ENCODE measurements at places on chromosomes 6 and 20. TPM values are rescaled to one million over a fixed set of nuclear protein-coding genes. Genes with fewer than 3 reads are reported as not detected.

DNA sequence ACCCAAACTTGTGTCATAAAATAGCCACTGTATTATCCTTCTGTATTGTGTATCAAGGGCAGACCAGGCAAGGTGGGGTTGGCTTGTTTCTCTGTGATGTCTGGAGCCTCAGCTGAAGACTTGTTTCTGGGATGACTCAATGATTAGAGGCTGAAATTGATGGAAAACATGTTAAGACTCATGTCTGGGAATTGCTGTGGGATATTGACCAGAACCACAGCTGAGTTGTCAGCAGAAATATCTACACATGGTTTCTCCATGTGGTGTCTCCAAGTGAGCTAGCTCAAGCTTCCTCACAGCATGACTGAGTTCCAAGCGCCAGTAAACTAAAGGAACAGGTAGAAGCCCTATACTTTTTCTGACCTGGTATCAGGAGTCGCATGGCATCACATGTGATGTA, 128.5 kb upstream of the SYNDIG1 start:
- no peaks in the 10 kb centered on the region for H3K36me3 ChIP-seq
- no peaks in the 10 kb centered on the region for H3K4me1 ChIP-seq
- H3K4me3 ChIP-seq, result no peak overlapping the region
- no peaks in the 10 kb centered on the region for H3K27me3 ChIP-seq
- no peak for DNase-seq

- peaks cover 7% of the 10 kb centered on the region for H3K4me1 ChIP-seq
- H3K4me3 ChIP-seq, result no peak overlapping the region
- no peak for DNase-seq
- peaks cover 49% of the 10 kb centered on the region for H3K27me3 ChIP-seq
- H3K36me3 ChIP-seq, result no peaks in the 10 kb centered on the region
Observed at GRCh38 chr6:151806757-151807512, 547 bp upstream of the ESR1 start.

HS3ST5 gene
- not detected for total RNA-seq

- DNase-seq, result no peak
- H3K4me3 ChIP-seq, result no peak overlapping the region
- peaks cover 4% of the 10 kb centered on the region for H3K36me3 ChIP-seq
- no peaks in the 10 kb centered on the region for H3K4me1 ChIP-seq
Observed at GRCh38 chr6:84486526-84486925, 259.1 kb upstream of the CEP162 start.

DNA sequence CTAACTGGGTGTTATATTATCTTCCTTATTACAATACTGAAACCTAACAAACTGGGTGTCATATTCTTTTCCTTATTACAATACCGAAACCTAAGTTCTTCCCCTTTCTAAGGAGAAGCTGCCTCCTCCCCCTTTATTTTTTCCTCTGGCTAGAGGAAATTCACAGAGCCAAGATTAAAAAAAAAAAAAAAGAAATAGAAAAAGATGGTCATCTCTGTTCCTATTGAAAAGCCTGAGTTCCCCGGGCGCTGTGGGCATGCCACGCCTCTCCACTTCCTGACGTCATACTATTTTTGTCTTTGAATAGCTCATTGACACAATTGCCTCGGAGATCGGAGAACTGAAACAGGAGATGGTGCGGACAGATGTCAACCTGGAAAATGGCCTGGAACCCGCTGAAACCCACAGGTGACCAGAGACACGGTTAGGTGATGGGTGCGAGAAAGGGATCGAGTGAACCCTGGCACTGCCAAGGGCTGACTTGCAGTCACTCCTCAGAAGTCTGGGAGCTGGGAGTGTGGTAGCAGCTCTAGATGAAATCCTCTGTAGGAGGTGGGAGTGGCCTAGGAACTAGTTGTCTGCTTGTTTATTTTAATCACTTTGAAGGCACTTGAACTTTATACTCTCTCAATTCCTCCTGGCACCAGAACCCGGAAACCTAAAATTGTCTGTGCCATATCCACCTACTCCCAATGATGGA, 82.2 kb upstream of the NAA20 start:
- peak overlapping the region; percentile 71 for H3K27ac ChIP-seq
- peak overlapping the region; percentile 69 for H3K4me3 ChIP-seq
- H3K27me3 ChIP-seq, result no peaks in the 10 kb centered on the region
- H3K36me3 ChIP-seq, result peaks cover 6% of the 10 kb centered on the region
- peak; percentile 70 for DNase-seq

SCAND1 gene
- 54.6 TPM for total RNA-seq

- no peak overlapping the region for H3K4me3 ChIP-seq
- H3K27ac ChIP-seq, result no peak overlapping the region
- H3K4me1 ChIP-seq, result peaks cover 5% of the 10 kb centered on the region
- no peak for DNase-seq
- H3K27me3 ChIP-seq, result peaks cover 19% of the 10 kb centered on the region
Observed at GRCh38 chr6:115443825-115444478, 616.7 kb downstream of the FRK start.

DNA sequence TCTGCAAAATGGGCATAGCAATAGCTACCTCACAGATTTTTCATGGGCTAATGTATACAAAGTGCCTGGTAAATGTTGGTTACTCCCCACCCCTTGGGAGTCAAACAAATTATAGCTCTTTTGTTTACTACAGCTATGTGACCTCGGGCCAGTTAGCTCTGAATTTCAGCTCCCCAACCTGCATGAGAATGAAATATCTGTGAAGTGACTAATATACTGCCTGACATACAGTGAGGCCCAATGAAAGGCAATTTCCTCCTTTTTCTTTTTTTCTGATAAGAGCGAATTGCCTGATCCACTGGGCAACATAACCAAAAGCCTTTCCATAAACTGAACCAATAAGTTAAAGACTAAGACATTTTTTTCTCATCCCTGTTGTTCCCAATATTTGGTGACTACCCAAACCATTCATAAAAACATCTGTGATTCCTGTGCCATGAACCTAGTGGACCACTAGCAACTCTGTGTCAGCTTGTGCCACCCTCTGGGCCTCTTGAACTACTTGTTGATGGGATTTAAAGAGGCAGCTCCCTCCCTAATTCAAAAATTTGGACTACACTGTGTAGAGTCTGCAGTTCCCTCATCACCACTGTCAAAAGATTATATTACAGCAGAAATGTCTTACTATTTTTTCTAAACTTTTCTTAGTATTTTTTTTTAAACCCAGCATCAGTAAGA, 91.9 kb upstream of the TMEM30A start:
- no peak overlapping the region for H3K27ac ChIP-seq
- H3K4me1 ChIP-seq, result no peaks in the 10 kb centered on the region
- DNase-seq, result no peak

DNA sequence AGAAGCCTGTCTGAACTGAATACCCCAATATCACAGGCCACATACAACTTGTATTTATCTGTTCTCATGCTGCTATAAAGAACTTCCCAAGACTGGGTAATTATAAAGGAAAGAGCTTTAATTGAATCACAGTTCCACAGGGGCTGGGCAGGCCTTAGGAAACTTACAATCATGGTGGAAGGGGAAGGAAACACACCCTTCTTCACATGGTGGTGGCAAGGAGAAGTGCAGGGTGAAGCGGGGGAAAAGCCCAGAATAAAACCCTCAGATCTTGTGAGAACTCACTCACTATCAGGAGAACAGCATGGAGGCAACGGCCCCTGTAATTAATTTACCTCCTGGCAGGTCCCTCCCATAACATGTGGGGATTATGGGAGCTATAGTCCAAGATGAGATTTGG, 50.3 kb upstream of the FNDC1 start:
- H3K4me1 ChIP-seq, result no peaks in the 10 kb centered on the region
- H3K27ac ChIP-seq, result no peak overlapping the region
- no peak overlapping the region for H3K4me3 ChIP-seq
- H3K36me3 ChIP-seq, result no peaks in the 10 kb centered on the region
- DNase-seq, result no peak
- H3K27me3 ChIP-seq, result peaks cover 11% of the 10 kb centered on the region

PGC gene
- total RNA-seq, result not detected

SH3BGRL2 gene
- total RNA-seq, result 8.8 TPM

DNA sequence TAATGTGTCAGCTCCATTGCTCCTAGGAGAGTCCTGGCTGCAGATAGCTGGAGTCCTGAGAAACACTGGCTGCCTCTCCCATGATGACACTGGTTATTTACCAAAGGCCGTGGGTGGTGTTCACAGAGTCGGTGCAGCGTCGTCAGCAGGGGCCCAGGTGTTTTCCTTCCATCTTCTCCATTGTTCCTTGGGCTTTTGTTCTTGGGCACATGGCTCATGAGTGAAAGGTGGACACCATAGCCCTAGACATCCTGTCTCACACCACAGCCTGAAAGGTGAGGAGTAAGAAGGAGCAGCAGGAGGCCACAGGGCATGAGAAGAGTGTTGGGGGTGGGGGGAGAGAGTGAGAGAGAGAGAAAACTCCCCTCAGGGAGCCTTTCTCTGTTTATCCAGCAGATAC, 9.1 kb downstream of the CST5 start:
- H3K27me3 ChIP-seq, result no peaks in the 10 kb centered on the region
- H3K36me3 ChIP-seq, result no peaks in the 10 kb centered on the region
- no peaks in the 10 kb centered on the region for H3K4me1 ChIP-seq
- DNase-seq, result no peak

- no peak for DNase-seq
- H3K4me1 ChIP-seq, result peaks cover 18% of the 10 kb centered on the region
- peak overlapping the region; percentile 86 for H3K4me3 ChIP-seq
- no peaks in the 10 kb centered on the region for H3K27me3 ChIP-seq
Observed at GRCh38 chr6:32152769-32153563, 975 bp upstream of the PPT2 start.

FNDC11 gene
- 3.9 TPM for total RNA-seq

GRCh38 chr6:140537834-140538705, 1163.6 kb upstream of the CITED2 start:
- peaks cover 21% of the 10 kb centered on the region for H3K4me1 ChIP-seq
- DNase-seq, result peak; percentile 61
- H3K4me3 ChIP-seq, result peak overlapping the region; percentile 36
- no peaks in the 10 kb centered on the region for H3K36me3 ChIP-seq
- H3K27me3 ChIP-seq, result no peaks in the 10 kb centered on the region
- H3K27ac ChIP-seq, result peak overlapping the region; percentile 85

DNA sequence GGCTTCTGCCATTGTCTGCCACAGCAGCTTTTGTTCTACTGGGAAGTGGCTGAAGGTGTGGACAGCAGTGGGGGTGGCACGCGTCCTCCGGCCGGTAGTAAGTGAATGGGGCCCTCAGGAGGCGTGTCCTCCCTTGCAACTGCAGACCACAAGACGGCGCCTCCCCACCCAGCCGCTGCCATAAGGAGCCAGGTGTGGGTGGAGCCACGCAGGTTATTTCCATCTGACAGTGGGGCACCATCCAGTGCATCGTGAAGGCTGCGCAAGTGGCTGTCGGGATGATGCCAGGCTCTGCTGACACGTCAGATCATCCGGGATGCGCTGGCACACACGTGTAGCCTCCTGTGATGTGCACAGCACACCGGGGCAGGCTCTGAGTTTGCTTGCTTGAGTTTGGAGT, 379.7 kb downstream of the CDH4 start:
- no peak overlapping the region for H3K27ac ChIP-seq
- no peaks in the 10 kb centered on the region for H3K36me3 ChIP-seq
- no peak overlapping the region for H3K4me3 ChIP-seq

GRCh38 chr6:373773-374724, 17.5 kb upstream of the IRF4 start:
- no peak for DNase-seq
- H3K36me3 ChIP-seq, result no peaks in the 10 kb centered on the region
- H3K4me1 ChIP-seq, result no peaks in the 10 kb centered on the region
- no peak overlapping the region for H3K4me3 ChIP-seq
- no peak overlapping the region for H3K27ac ChIP-seq

- H3K4me1 ChIP-seq, result no peaks in the 10 kb centered on the region
- H3K4me3 ChIP-seq, result no peak overlapping the region
- H3K36me3 ChIP-seq, result no peaks in the 10 kb centered on the region
- no peaks in the 10 kb centered on the region for H3K27me3 ChIP-seq
Observed at GRCh38 chr6:165847407-165848085, 184.5 kb upstream of the PDE10A start.

- peak overlapping the region; percentile 28 for H3K4me3 ChIP-seq
- no peak overlapping the region for H3K27ac ChIP-seq
- peaks cover 9% of the 10 kb centered on the region for H3K4me1 ChIP-seq
- DNase-seq, result no peak
Observed at GRCh38 chr20:20370094-20370575, 2.2 kb downstream of the INSM1 start.

SUPT3H gene
- total RNA-seq, result 14.4 TPM

- H3K27ac ChIP-seq, result no peak overlapping the region
- DNase-seq, result no peak
Observed at GRCh38 chr20:23164176-23164601, 78.1 kb upstream of the CD93 start.

SLC17A3 gene
- not detected for total RNA-seq
